Hippocampal formation (tissue), 2 donors: ENCODE measurements at places on chromosomes 3 and 15.
A peak's percentile ranks its signal among the peaks of the same experiment; 100 is the strongest.

GRCh38 chr3:101936419-101937356 is 87.4 kb downstream of the NFKBIZ start:
- no peak for DNase-seq

GRCh38 chr3:155327430-155327829 is 33.9 kb upstream of the STRIT1 start:
- DNase-seq: no peak

- DNase-seq: no peak
Measured at GRCh38 chr3:10350324-10350985, 29.5 kb upstream of the SEC13 start.

GRCh38 chr3:141237701-141238521 is 6.3 kb downstream of the PXYLP1 start:
- peak; percentile 19 for DNase-seq

DNA sequence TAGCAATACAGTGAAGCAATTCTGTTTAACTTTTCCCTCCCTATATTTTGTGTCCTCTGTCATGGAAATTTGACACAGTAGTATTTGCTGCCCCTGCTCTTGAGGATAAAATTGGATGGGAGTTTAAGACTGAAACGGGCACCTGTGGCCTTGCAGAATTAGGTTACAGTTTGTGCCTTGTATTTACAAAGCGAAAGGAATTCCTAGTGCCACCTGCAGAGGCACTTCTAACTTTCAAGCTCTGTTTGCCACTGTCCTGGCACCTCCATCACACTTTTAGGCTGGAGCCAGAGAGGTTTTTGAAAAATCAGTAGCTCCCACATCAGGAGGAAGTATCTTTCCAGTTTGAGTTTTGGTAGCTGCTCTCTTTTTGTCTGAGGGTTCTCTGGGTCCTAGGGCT is 39.5 kb downstream of the CD86 start:
- no peak for DNase-seq

- peak; percentile 46 for DNase-seq
Measured at GRCh38 chr3:42247576-42248027, 18.4 kb downstream of the CCK start.

GRCh38 chr3:34237946-34238345 is 439.5 kb downstream of the PDCD6IP start:
- no peak for DNase-seq

DNA sequence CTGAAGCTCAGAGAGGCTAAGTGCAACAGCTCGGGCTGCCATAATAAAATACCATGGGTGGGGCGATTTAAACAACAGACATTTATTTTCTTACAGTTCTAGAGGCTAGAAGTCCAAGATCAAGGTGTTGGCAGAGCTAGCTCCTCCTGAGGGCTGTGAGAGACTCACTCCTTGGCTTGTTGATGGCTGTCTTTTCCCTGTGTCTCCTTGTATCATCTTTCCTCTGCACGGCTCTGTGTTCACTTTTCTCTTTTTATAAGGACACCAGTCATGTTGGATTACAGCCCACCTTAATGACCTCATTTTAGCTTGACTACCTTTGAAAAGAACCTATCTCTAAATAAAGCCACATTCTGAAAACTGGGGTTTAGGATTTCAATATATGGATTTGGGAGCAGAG is 129.7 kb downstream of the RPL22L1 start:
- DNase-seq: no peak

- no peak for DNase-seq
Measured at GRCh38 chr3:12400616-12401194, 83.6 kb upstream of the TSEN2 start.

DNA sequence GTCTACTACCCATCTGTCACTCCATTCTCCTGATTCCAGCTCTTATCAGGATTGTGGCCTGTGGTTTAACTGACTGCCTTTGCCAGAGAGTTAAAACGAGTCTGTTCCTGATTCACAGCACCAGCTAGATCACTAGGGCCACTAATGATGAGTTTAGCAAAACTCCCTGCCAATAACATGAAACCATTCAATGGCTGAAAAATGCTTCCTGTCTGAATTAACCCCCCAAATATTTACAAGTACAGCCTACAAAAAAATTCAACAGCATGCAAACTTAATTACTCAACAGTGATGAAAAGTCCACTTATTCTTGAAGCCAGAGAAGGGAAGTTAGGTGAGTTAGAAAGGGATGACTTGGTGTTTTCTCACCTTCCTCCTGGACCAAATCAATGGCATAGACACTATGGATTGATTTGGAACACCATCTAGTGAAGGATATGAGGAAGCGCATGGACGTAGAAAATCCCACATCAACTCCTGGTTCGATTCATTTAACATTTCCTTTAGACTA is 141.4 kb downstream of the TGFBR2 start:
- no peak for DNase-seq
